Activated CD4-positive, CD25-positive, alpha-beta regulatory T cell (primary cell): ENCODE measurements at places on chromosomes 16 and 17.

DNA sequence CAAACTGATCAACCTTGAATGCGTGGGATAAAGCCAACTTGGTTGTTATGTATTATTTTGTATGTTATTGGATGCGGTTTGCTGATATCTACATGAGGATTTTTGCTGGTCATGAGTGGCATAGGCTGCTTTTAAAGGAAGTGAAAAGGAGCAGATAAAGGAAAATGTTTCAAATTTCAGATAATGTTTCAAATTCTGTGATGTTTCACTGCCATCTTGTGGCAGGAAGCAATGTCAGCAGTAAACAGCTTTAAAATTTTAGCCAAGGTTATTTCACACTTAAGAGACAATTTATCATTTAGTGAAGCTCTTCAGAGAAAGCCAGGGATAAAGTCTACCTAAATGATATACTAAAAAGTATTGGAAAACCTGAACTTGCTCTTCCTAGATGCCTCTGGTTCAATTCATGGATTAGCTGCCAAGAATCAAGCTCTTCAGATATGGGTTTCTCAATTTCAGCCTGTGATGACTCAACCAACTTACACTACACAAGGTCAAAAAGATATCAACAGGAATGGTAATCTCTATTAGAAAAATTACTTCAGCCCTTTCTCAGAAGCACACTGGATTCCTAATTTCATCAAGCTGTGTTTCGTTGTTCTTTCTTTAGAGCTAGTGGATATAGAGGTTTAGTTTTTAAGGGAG lies 136.0 kb upstream of the C17orf78 start:
- no peak for DNase-seq

GRCh38 chr16:17939122-17939536 lies 397.4 kb downstream of the NPIPA8 start:
- no peak for DNase-seq

DNA sequence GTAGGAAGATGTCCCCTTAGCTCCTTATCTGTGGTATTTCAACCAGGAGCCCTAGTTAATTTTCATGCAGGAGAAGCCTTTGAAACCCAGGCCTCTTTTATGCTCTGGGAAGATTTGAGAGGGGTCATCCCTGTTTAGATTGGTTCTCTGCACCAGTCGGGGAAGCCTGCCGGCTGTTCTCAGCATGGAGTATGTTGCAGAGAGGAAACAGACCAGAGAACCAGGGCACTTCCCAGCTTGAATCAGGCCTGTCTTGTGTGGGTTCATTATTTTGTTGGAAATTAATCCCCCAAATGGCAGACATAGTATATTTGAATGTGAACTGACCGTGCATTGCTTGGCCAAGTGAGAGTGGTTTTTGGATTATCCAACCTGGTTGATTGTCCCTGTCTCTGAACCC lies 1082.1 kb upstream of the RBFOX1 start:
- no peak for DNase-seq

DNA sequence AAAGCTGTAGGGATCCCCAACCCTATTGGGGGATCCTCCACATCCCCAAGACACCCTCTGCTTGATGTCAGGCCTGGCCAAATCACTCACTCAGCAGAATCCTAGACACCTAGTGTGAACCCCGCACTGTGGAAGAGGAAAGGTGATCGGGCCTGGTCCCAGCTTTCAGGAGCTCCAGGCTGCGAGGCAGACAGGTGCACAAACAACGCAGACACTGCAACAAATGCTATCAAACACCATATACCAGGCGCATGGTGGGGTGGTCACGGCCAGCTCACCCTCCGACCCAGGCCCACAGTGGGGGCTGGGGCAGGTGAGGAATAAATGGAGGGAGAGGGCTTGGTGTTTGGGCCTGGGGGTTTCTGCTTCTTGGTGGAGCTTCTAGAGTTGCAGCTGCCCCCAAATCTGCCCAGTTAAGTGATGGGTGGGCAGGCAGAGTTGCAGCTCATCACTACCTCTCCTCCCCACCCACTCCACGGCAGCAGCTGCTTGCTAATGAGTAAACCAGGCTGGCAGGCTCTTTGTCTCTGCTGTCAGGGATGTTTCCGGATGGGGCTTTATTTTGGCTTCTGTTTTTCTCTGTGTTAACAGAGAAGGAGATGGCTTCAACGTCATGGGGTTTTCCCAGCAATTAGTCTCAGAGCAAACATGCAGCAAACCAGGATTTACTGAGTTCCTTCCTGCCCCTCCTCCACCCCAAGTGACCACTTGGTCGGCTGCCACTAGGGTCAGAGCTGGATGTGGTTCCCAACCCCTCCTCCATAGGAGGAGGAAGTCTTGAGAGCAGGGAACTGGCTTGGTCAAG lies 46.6 kb downstream of the PECAM1 start:
- no peak for DNase-seq

- peak; percentile 84 for DNase-seq
These were observed at the start of gene NLRC5 for GRCh38 chr16:56988948-56989945. TSS of gene NLRC5 (plus strand) at chr16:56989557. CDS start at chr16:57020713, 31,156 bp downstream.

GRCh38 chr17:55726440-55726839 lies 3.8 kb upstream of the TMEM100 start:
- no peak for DNase-seq

GRCh38 chr16:77406680-77407079 lies 28.2 kb downstream of the ADAMTS18 start:
- no peak for DNase-seq

DNA sequence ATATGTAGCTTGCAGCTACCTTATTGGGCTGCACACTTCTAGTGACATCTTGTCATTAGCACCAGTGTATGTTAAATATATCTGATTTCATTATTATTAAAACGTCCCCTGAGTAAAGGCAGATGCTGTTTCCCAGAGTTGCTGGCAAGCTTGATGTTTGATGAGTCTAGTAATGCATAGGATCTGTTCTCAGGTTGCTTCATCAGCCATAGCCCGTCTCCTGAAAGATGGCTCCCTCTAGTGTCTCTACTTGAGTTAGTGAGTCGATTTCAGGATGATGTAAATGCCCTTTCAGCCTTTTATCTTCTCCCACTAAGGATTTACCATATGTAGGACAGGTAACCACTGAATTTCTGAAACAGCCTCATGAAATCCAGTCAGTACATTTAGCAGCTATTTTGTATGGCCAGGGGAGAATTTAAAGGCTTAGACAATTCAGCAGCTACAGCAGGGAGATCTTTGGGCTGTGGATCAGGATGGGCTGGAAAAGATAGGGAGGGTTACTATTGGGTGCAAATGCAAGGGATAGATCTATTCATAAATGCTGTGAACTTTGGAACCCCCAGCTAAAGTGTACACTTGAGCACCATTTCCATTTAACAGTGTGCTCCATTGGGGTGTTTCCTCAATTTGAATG lies 376.3 kb downstream of the CNTNAP4 start:
- no peak for DNase-seq

- DNase-seq: peak; percentile 91
These were observed at the start of gene DNAJA2 for GRCh38 chr16:46973207-46973995. TSS of gene DNAJA2 (minus strand) at chr16:46973674. CDS start at chr16:46973572, 102 bp downstream.

GRCh38 chr16:81636298-81636993 lies 142.6 kb upstream of the PLCG2 start:
- DNase-seq: no peak

GRCh38 chr17:72898725-72899124 lies 193.8 kb downstream of the SLC39A11 start:
- no peak for DNase-seq

DNA sequence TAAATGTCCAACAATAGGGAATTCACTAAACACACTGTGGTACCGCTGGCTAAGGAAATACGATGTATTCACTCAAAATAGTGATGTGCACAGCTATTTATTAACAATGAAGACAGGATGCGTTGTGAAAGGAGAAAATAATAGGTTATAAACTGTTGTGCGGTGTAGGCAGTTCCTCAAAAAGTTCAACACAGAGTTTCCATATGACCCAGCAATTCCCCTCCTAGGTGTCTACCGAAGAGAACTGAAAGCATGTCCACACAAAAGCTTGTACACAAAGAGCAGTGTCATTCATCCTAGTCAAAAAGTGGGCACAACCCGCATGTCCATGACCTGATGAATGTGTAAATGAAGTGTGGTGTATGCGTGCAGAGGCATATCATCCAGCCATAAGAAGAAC lies 1.2 kb upstream of the CES1 start:
- no peak for DNase-seq

- no peak for DNase-seq
These were observed 1.9 kb downstream of the IGSF6 start for GRCh38 chr16:21650521-21650920.

- no peak for DNase-seq
These were observed 19.2 kb upstream of the HOXB13 start for GRCh38 chr17:48747445-48748363.

DNA sequence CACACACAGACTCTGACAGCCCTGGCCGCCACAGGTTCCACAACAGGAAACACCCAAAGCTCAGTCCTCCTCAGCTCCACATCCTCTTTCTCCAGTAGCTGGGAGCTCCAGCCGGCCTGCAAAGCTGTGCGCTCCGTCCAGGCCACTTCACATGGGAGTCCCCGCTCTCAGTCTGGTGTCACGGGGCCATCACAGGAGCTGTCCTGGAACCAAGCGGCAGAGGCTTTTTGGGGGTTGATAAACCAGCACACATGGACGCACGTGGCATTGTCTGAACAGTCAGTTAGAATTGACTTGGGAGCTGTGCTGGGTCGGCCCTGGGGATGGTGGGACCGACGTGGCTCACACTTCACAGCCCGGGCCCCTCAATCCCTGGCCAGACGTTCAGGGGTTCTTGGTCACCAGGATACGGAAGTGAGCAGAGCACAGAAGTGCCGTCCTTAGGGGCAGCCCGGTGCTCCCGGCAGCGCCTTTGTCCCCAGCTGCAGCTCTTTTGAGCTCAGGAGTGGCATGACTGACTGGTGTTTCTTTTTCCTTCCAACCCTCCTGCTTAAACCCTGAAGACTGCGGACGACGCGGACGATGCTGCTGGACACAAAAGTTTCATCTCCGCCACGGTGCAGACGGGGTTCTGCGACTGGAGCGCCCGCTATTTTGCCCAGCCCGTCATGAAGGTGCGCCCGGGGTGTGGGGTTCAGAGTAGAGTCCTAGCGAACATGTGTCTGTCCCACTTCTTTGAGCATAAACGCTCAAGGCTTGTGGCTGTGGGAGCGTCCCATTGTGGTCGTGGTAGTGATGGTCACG lies 66.6 kb upstream of the CHMP6 start:
- no peak for DNase-seq

- peak; percentile 32 for DNase-seq
These were observed 1.9 kb downstream of the CCR10 start for GRCh38 chr17:42679492-42680330.

GRCh38 chr16:50002190-50002589 lies 22.8 kb upstream of the CNEP1R1 start:
- no peak for DNase-seq

DNA sequence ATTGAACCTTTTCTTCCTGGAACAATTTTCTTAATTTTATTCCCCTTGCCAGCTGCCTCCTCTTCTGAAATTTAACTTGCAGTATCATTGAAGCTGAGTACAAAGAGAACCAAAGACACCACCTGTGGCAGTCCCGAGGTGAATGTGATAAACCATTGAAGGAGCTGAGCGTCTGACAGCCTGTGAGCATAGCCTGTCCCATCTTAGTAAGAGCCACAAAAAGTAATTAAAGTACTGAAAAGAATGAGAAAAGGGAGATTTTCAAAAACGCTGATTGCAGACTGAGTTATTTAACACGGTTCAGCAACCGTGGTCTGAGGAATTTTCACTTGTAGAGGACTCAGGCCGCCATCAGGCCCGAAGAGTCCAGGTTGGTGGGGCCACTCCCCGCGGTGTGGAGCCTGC lies 27.2 kb upstream of the ST6GALNAC1 start:
- DNase-seq: no peak

DNA sequence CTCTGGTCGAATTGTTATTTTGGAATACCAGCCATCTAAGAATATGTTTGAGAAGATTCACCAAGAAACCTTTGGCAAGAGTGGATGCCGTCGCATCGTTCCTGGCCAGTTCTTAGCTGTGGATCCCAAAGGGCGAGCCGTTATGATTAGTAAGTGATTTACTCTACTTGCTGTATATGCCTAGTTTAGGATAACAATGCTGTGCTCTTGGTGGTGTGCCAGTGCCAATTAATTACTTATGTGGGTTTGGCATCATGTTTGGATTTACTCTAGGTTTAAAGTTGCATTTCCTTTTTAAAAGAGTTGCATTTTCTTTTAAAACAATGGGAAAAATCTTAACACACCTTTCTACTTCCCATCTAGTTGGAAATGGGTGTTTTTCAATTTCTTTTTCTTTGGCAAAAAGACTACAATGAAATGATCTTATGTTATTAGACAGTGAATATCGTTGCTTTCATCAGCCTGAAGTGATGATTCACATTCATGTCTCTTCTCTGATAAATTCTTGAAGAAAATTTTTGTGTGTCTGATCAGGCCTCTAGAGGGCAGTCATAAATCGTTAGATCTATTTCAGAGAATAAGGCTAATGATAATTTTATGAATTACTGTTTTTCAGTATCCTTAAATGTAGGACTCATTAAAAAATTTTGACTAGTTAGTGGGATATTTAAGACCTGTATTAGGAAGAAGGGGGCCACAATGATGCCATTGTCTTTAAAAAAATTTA lies 5.6 kb downstream of the SF3B3 start:
- no peak for DNase-seq

DNA sequence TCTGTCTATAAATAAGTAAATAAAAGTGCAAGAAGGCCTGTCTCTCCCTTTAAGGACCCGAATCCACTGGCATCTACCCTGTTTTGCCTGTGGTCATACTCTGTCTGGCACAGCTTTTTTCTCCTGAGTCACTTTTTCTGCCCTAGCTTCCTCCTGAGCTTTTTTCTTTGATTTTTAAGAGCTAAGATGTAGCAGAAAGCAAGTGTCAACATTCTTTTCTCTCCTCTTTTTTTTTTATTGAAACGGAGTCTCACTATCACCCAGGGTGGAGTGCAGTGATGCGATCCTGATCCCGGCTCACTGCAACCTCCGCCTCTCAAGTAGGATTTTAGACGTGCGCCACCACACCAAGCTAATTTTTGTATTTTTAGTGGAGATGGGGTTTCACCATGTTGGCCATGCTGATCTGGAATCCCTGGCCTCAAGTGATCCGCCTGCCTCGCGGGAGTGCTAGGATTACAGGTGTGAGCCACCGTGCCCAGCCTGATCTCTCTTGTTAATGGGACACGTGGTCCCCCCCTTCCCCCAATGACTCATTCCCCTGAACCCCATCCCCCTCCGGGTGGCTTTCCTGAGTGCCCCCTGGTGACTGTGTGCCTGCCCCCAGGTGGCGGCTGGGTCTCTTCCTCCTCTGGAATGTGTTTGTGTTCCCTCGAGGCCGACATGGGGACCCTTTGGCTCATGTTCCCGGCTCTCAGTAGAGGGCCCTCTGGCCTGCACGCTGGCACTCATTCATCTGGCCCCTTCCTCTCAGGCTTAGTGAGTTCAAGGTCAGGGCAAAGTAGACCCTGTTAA lies 14.2 kb downstream of the C16orf90 start:
- no peak for DNase-seq

GRCh38 chr17:49223517-49224197 lies 6.9 kb downstream of the PHOSPHO1 start:
- peak; percentile 36 for DNase-seq
